Stimulated activated CD4-positive, alpha-beta T cell treated with anti-CD3 and anti-CD28 coated beads, Interleukin-15, amount 100 ng/mL, for 1 hour (primary cell): ENCODE measurements at places on chromosomes 1 and 21.

- DNase-seq: no peak
These were observed 38.1 kb upstream of the GREM2 start for GRCh38 chr1:240649733-240650721.

DNA sequence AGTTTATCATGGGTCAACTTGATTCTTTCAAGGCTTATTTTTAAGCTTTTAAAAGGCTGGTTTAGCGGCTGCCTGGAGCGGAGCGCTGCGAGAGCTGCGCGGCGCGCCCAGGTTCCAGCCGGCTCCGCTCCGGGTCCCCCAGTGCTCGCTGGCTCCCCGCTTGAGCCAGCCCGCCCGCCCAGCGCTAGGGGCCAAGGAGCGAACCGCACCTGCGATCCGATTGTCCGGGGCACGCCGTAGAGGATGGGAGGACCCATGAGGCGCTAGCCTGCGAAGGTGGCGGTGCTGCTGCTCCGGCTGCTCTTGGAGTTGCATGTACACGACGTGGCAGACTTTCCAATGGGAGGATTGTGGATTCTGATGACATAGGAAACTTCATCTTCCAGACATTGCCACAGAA is 9.9 kb upstream of the CFHR4 start:
- no peak for DNase-seq

- DNase-seq: no peak
These were observed at the start of gene TEKT2 for GRCh38 chr1:36083635-36084496. TSS of gene TEKT2 (plus strand) at chr1:36084094. CDS start at chr1:36084922, 828 bp downstream.

DNA sequence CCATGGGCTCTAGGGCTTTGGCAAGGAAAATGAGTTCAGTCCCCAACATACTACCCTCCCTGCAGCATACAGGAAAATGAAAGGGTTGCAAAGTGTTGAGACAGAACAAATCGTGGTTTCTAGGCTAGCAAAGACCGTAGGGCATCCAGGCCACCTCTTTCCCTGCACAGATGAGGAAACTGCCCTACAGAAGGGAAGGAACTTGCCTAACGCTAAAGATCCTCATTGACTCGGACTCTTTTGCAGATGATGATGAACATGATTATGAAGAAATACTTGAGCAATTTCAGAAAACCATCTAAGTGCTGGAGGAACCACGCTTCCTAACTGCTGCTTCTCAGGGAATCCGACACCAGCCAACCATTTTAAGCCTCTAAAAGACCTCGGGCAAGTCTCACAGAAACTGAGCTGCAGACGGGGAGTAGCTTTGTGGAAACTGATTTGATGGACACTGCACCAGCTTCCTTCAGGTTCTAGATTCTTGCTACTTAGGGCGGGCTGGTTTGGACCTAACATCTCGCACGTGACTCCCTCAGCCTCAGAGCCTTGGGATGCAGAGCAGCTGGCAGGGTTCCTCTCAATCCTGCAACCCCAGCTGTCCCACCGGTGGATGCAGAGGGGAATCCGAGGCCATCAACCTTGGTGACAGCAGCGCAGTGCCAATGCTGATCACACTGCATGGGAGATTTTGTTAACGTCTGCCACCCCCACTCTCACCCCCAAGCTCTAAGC is 13.4 kb downstream of the THEMIS2 start:
- DNase-seq: no peak

DNA sequence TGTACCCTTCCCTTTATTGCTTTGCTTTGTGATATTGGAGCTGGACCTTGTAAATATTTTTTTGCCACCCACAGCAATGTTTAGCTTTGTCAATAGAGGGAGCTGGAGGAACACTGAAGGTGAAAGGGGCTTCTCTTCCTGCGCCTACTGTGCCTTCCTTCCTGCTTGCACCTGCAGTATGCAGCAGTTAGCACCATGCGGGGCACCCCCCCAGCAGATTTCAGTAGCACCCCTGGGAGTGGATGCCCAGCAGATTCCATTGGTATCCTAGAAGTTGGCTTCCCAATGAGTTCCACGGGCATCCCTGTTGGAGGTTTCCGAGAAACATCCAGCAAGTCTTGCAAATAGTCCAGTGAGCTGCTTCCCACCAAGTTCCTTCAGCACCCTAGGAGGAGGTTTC is 25.6 kb downstream of the S100A10 start:
- DNase-seq: no peak

DNA sequence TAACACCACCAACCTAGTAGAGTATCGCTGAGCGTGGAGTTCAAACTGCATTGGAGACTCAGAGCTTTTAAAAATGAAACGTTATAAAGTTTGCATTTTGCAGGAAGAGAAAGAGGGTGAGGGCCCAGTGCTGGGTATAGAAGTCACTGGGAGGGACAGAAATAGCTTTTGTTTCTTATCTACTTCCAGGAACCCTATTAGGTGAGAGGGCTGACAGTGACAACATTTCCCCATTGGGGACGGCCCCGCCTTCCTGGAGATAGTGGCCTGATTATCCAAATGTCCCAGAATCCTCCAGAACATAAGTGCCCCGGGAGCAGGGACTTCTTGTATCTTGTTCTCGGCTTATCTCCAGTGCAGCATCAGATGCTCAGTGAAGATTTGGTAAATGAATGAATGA is 574.9 kb downstream of the PTPRU start:
- DNase-seq: no peak

DNA sequence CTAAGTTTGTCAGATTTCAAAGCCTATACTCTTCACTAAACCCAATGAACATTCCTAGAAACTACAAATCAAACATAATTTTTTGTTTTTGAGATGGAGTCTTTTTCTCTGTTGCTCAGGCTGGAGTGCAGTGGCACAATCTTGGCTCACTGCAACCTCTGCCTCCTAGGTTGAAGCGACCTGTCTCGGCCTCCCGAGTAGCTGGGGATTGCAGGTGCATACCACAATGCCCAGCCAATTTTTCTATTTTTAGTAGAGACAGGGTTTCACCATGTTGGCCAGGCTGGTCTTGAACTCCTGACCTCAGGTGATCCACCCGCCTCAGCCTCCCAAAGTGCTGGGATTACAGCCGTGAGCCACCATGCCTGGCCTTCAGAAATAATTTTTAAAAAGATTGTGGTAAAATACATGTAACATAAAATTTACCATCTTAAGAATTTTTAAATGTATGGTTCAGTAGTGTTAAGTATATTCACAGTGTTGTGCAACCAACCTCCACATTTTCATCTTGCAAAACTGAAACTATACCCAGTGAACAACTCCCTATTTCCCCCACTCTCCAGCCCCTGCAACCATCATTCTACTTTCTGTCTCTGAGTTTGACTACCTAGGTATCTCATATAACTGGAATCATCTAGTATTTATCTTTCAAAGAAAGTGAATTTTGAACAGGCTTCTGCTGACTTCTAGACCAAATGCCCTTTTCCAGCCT is 2.7 kb upstream of the CFAP141 start:
- DNase-seq: no peak

GRCh38 chr1:2342384-2343022 is 48.9 kb downstream of the MORN1 start:
- DNase-seq: no peak

- DNase-seq: no peak
These were observed 315.8 kb upstream of the KAZN start for GRCh38 chr1:14282707-14283106.

DNA sequence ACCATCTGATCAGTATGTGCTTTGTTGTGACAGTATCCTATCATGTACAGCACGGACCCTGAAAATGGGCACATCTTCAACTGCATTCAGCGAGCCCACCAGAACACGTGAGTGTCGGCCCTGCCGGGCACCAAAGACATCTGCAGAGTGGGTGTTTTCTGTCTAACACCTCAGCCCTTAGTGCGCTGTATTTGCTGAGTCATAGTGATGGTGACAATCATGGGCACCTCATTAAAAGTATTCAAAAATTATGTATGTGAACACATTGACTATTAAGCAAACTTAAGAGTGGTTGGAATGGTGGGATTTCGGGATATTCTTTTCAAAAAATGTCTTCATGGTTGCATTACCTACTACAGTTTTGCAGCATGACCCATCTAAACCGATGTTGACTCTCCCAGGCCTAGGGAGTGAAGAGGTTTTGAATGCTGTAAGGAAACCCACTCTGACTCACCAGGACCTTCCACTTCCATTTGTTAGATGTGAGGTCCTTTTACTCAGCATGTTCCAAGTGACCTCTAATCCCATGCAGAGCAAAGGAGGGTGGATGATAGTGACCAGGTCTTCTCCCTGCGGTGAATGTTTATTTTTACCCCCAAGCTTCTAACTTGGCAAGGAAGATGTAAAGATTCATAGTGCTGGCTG is 20.1 kb downstream of the MGST3 start:
- no peak for DNase-seq

DNA sequence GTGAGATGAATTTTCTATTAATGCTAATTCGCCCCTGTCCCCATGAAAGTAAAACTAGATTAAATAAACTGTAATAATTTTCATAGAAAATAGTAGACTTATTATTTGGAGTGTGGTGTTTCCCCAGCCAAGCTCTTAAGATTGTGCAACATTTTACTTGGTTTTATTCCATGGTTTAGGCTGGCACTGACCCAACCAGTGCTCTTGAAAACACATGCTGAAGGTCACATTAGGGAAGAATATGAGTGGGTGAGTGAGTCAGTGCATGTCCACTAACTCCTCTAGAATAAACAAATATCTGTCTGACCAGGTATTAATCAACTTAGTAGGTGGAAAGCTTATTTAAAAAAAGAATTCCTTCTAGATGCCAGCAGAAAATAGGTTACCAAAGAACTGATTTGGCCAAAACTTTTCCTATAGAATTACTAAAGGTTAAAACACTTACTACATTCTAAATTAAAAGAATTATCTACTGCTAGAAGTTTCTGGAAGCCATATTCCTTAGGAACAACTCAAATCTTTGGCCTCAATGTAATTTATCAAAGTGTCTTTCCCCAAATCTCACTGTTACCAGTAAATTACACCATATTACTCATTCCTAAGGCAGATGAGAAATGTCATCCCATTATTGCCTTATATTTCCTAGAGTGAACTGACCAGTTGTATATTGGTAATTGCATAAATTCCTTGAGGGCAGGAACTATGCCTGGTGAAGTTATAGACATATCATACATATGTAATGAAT is 89.7 kb upstream of the RGS1 start:
- DNase-seq: no peak

- no peak for DNase-seq
These were observed 3.0 kb downstream of the RXFP4 start for GRCh38 chr1:155944444-155944799.

DNA sequence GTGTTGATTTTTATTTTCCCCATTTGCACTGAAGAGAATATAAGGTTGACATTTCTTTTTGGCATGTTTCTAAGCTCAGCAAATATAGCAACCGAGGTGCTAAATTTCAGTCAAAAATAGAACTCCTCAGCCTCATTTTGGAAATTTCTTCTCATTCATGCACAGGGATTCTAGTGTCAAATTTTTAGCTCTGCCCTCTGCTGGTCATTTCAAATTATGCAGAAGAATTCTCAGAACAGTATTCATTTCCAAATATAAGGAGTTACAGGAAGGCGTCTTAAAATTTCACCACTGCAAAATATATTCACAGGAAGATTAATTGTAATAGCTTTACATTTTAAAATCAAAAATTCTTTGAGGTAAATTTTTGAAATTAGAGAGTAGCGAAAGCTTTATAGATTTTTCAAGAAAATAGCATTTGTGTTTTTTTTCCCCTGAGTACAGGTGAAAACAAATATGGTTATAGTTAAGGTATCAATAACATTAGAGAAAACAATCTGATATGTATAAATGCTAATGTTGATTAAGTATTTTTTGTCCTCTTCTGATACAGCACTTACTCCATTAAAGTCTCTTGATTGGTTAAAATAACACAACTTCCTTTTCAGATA is 57.9 kb downstream of the FMN2 start:
- no peak for DNase-seq

DNA sequence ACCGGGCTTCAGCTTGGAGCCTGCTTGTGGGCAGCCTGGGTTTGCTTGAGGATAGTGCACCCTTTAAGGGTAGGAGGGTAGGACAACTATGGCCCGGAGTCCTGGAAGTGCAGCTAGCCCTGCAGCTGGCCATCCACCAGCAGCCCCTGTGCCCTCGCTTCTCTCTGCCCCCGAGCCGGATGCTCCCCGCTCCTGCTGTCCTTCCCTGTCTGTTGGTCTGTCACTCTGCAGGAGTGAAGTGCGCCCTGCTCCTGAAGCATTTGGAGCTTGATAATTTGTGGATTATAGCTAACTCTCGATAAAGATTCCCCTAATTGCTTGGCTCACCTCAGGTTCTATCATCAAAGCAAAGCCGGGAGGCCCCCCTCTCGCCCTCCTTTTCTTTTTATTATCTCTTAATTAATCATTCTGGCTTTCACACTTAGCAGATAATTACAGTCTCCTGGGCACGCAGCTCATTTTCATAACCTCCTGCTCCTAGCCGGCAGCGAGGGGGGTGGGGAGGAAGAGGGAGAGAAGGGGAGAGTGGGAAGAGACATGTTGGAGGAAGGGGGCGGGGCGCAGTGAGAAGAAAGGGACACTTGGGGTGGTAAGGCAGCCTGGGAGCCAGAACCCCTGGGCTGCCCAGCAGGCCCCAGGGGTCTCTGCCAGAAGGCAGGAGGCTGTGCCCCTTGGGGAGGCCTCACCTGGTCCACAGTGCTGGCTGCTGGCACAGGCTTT is 14.4 kb downstream of the KIRREL1 start:
- DNase-seq: no peak

- DNase-seq: no peak
These were observed 69.1 kb upstream of the MRPS6 start for GRCh38 chr21:34004013-34004938.

- DNase-seq: no peak
These were observed 20.2 kb downstream of the TAL1 start for GRCh38 chr1:47211796-47212269.

GRCh38 chr1:169041366-169041765 is 65.1 kb upstream of the ATP1B1 start:
- no peak for DNase-seq

DNA sequence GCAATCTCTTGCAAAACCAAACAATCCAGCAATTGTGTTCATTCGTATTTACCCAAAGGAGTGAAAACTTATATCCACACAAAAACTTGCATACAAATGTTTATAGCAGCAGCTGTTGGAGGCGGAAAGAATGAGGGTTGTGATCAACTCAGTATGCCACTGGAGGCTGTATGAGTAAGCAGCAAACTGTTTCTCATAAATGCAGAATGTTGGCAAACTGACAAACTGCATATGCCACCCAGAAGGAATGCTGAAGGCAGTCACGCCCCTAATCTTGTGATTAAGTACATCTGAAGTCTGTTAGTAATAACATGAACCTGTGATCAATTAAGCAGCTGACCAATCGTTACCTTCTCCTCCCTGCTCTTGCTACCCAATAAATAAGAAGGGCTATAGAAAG is 60.5 kb upstream of the CR2 start:
- DNase-seq: no peak

GRCh38 chr1:14215151-14215550 is 383.3 kb upstream of the KAZN start:
- no peak for DNase-seq
